ENCODE measurements at places on chromosomes 6 and 20. TPM values are rescaled to one million over a fixed set of nuclear protein-coding genes. Genes with fewer than 3 reads are reported as not detected.

The TFAP2C gene
- total RNA-seq, result 1.7 TPM

The EPHA7 gene
- 19.2 TPM for total RNA-seq

The RIMS4 gene
- total RNA-seq, result 9.0 TPM

The CST5 gene
- 1.3 TPM for total RNA-seq

The PDRG1 gene
- 9.1 TPM for total RNA-seq

DNA sequence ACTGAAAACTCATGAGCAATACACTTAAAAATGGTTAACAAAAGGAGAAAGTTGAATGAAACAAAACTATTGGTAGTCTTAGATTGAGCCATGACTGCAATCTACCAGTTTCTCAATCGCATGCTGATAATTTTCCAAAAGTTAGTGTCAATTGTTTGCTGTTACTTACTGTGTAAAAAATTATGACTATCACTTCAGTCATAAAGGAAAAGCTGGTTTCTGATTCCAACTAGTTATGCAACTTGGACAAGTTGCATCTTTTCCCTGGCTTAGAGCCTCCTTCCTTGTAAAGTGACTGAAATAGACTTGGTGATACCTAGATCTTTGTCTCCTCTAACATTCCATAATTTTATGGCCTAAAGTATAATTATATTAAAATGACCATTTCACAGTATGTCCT, 88.3 kb upstream of the PAK5 start:
- DNase-seq, result no peak

DNA sequence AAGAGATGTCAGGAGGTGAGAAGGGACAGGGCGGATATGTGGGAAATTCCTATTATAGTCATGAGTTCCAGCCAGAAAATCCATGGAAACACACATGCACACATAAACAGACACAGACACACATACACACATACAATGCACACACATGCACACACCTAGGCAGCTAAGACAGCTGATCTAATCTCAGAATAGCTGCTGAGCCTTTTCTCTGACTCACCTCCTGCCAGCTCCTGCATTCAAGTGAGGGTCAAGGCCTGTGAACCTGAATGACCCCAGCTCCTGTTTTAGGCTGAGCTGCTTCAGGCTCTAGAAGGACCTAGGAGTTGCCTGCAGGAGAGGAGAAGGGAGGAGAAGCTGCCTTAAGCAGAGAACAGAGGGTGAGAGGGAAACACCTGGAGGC, 21.6 kb upstream of the RAET1L start:
- no peak for DNase-seq

DNA sequence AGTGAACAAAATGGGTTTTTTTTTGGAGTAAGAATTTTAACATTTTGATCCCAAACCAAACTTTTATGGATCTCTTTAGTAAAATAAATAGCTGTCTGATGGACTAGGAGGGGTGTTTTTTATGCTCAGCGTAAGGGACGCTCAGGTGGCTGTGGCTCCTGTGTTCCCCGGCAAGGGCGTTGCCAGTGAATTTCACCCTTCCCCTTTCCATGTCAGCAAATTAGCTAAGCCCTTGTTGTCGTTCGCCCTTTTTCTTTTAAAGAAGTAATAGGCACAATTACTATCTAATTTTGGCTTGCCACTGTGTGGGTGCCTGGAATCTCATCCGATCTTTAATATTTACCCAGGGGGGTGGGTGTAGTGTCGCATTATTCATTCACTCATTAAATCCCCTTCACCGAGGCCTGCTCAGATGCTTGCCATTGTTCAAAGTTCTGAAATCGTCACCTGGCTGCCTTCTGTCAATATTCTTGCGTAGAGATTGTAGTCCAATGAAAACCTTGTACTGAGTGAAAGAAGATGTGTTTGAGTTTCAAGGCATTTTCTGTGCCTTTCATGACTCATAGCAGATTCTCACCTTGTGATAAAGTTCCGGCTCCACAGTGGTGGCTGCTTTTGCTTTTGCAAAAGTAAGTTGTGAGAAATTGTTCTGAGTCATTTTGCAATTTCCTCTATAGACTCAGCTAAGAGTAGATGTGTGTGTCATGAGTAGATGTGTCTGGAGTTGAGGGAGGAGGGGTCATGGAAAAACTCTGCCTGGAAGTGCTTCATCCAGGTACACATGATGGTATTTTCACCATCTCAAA, 40.0 kb upstream of the CLDN20 start:
- DNase-seq, result peak; percentile 82

DNA sequence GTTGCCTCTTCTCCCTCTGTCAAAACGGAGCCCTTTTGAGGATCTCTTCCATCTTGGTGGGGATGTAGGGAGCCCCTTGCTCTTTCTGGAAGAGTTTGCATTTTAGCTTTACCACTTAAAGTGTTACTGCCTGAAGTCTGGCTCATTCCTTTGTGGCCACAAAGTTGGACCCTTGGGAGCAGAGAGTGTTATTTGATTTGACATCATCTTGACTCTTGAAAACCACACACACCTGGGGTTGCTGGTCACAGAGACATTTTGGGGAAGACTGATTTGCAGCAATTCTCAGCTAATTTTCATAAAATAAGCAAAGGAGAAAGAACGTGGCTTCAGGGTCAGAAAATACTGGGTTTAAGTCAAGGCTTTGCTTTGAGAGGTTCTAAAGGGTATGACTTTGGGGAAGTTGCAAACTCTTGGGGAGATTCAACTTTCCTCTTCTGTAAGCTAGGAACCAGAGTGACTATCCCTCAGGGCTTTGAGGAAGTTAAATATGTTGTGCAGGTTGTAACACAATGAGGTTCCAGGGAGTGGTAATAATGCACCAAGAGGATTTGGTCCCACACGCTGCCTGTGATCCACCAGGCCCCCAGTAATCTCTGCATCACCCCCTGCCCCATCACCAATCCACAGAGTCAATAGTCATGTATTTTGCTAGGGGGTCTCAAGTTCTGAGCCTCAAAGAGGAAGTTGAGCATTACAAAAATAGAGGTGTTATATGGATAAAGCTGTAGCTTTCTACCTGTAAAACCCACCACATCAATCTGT, 141.6 kb upstream of the SLC24A3 start:
- no peak for DNase-seq

GRCh38 chr6:118813775-118814174, 80.2 kb upstream of the ASF1A start:
- DNase-seq, result no peak

GRCh38 chr20:16417001-16417400, 156.2 kb downstream of the KIF16B start:
- peak; percentile 16 for DNase-seq
